ENCODE measurements at places on chromosomes 4 and X. TPM values are rescaled to one million over a fixed set of nuclear protein-coding genes. Genes with fewer than 3 reads are reported as not detected.

The FGF13 gene
- 23.7 TPM for total RNA-seq

DNA sequence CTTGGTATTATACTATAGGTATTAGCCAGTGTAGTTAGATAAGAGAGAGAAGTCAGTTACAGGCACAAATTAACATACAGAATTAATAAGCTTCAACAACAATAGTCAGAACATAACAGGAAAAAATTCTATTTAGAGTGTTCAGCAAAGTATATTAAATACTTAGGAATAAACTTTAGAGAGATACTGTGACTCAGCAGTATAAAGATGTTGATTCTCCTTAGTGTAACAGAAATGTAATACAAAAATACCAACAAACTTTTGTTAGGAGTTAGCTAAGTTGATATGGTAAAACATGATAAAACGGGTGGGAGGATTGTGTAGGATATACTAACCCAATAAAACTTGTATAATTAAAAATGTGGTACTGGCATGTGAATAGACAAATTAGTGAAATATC, 154.3 kb downstream of the DIPK2B start:
- no peaks in the 10 kb centered on the region for H3K4me1 ChIP-seq
- H3K36me3 ChIP-seq = no peaks in the 10 kb centered on the region
- no peak for DNase-seq
- H3K27me3 ChIP-seq = no peaks in the 10 kb centered on the region

The DCLK2 gene
- 5.7 TPM for total RNA-seq

- no peaks in the 10 kb centered on the region for H3K36me3 ChIP-seq
- H3K4me1 ChIP-seq = no peaks in the 10 kb centered on the region
Observed at GRCh38 chr4:41967392-41967791, 14.2 kb upstream of the DCAF4L1 start.

The TENM3 gene
- 23.1 TPM for total RNA-seq

The IGFBP7 gene
- total RNA-seq = 66.1 TPM

DNA sequence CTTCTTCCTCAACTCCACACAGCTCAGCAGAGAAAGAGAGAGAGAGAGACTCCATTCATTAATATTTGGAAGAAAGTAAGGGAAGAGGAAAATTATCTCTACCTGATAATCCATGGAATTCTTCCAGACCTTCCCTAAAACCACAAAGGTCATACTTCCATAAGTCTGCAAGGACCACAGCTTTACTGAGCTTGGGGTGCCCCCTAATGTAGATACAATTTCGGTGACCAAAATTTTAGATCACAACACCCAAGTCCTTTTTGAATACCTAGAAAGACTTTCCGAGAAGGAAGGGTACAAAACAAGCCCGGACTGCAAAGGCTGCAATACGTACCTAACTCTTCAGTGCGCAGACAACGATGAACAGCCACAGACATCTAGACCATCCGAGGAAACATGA, 523.9 kb downstream of the GLUD2 start:
- no peaks in the 10 kb centered on the region for H3K36me3 ChIP-seq
- no peak overlapping the region for H3K4me3 ChIP-seq
- no peaks in the 10 kb centered on the region for H3K4me1 ChIP-seq
- no peak for DNase-seq
- H3K27ac ChIP-seq = no peak overlapping the region

- no peaks in the 10 kb centered on the region for H3K27me3 ChIP-seq
- DNase-seq = no peak
- H3K27ac ChIP-seq = no peak overlapping the region
- peaks cover 14% of the 10 kb centered on the region for H3K36me3 ChIP-seq
- no peaks in the 10 kb centered on the region for H3K4me1 ChIP-seq
Observed at GRCh38 chr4:184785813-184786212, 40.0 kb downstream of the ACSL1 start.

- no peak overlapping the region for H3K27ac ChIP-seq
- no peaks in the 10 kb centered on the region for H3K27me3 ChIP-seq
- no peak overlapping the region for H3K4me3 ChIP-seq
- H3K36me3 ChIP-seq = no peaks in the 10 kb centered on the region
- H3K4me1 ChIP-seq = no peaks in the 10 kb centered on the region
Observed at GRCh38 chr4:82398263-82398662, 24.5 kb upstream of the HNRNPD start.

- H3K4me3 ChIP-seq = no peak overlapping the region
- no peaks in the 10 kb centered on the region for H3K36me3 ChIP-seq
- H3K27me3 ChIP-seq = no peaks in the 10 kb centered on the region
- no peak for DNase-seq
- peaks cover 20% of the 10 kb centered on the region for H3K4me1 ChIP-seq
- H3K27ac ChIP-seq = no peak overlapping the region
Observed at GRCh38 chr4:55834086-55834795, 14.7 kb downstream of the EXOC1L start.

The TASL gene
- total RNA-seq = not detected

GRCh38 chrX:74515356-74515755, 94.1 kb downstream of the SLC16A2 start:
- no peaks in the 10 kb centered on the region for H3K36me3 ChIP-seq

- DNase-seq = no peak
- no peak overlapping the region for H3K4me3 ChIP-seq
Observed at GRCh38 chr4:17103231-17103630, 204.8 kb upstream of the LDB2 start.

GRCh38 chr4:109411964-109412363, 21.7 kb upstream of the SEC24B start:
- no peak overlapping the region for H3K4me3 ChIP-seq
- H3K4me1 ChIP-seq = peaks cover 8% of the 10 kb centered on the region
- H3K27ac ChIP-seq = no peak overlapping the region

GRCh38 chr4:154478547-154478946, 13.1 kb downstream of the DCHS2 start:
- H3K4me1 ChIP-seq = no peaks in the 10 kb centered on the region
- no peak overlapping the region for H3K27ac ChIP-seq
- peaks cover 6% of the 10 kb centered on the region for H3K27me3 ChIP-seq
- no peak overlapping the region for H3K4me3 ChIP-seq
- no peak for DNase-seq

DNA sequence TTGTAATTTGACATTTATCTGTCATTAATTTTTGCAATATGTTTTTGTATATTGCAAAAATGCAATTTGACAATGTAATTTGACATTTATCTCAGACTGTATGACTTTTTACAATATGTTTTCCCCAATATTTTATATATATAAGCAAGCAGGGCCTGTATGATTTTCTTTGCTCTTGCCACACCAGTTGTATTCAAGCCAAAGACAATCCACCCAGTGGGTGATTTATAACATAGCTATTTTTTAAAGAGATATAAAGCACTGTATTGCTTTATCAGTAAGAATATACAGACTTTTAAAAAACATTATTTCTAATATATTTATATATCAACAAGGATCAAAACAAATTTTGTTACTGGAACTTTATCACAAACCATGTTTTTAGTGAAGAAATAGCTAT, 47.3 kb downstream of the SLIT2 start:
- DNase-seq = peak; percentile 38
- H3K36me3 ChIP-seq = no peaks in the 10 kb centered on the region
- no peak overlapping the region for H3K4me3 ChIP-seq
- H3K27me3 ChIP-seq = no peaks in the 10 kb centered on the region

DNA sequence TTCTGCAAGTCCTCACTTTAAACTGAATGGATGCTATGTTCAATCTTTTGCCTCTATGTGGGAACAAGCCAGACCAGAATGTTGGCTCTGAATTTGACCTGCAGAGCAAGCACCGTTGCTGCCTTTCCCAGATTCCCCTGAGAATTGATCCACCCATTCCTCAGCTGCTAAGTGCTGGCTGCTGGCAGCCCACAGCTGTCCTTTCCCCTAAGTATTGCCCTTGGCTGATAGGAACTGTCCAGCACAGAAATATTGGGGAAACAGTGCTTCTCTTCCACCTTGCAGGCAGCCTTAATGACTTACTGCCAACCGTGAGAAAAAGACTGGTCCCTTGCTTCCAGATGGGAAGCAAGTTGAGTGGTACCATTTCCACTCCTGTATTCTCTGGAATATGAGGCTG, 475.9 kb downstream of the PDHA2 start:
- H3K27ac ChIP-seq = no peak overlapping the region
- H3K36me3 ChIP-seq = no peaks in the 10 kb centered on the region
- H3K4me1 ChIP-seq = no peaks in the 10 kb centered on the region

The TCEAL6 gene
- not detected for total RNA-seq

The ARX gene
- not detected for total RNA-seq

The LGI2 gene
- total RNA-seq = 4.8 TPM

- H3K4me1 ChIP-seq = no peaks in the 10 kb centered on the region
- no peak for DNase-seq
- H3K27ac ChIP-seq = no peak overlapping the region
- no peaks in the 10 kb centered on the region for H3K27me3 ChIP-seq
- no peak overlapping the region for H3K4me3 ChIP-seq
- H3K36me3 ChIP-seq = peaks cover 9% of the 10 kb centered on the region
Observed at GRCh38 chr4:79987401-79987800, 85.6 kb downstream of the ANTXR2 start.

DNA sequence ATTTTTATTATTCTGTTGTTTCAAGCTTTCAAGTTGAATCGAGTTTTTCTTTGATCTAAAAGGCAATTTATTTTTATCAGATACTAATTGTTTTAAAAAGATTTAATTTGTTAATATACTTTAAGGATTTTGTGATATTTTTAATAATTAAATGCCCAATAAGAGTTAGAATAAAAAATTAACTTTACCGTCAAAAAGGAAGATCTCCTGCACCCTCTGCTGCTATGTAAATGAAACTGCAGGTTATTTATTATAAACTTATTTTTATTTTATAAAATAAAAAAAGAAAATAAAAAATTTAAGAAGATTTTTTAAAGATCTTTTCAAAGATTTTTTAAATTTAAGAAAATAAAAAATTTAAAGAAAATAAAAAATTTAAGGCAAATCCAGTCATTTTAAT, 166.1 kb downstream of the CCSER1 start:
- H3K27me3 ChIP-seq = no peaks in the 10 kb centered on the region
- peak; percentile 43 for DNase-seq
- H3K4me3 ChIP-seq = no peak overlapping the region

- no peak overlapping the region for H3K27ac ChIP-seq
- H3K4me3 ChIP-seq = no peak overlapping the region
- H3K27me3 ChIP-seq = no peaks in the 10 kb centered on the region
- H3K36me3 ChIP-seq = no peaks in the 10 kb centered on the region
- DNase-seq = peak; percentile 83
Observed at GRCh38 chr4:124262211-124263179, 450.0 kb downstream of the ANKRD50 start.

DNA sequence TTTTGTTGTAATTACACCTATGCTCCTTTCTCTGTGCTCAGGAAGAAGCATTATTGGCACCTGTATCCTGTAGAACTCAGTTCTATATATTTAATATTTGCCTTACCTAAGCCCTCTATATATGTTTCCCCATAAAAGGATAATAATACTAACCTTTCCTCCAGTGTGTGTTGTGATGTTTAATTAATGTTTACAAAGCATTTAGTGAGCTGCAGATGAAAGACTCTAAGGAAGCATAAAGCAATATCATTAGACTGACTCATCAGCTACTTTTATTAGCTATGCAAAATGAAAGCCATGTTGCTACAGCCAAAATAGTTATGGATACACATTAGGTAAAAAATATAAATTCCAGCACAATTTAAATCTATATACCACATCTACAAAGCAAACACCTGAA, 93.6 kb upstream of the PTPN13 start:
- H3K4me1 ChIP-seq = no peaks in the 10 kb centered on the region
- no peaks in the 10 kb centered on the region for H3K36me3 ChIP-seq
- H3K27ac ChIP-seq = no peak overlapping the region
- no peaks in the 10 kb centered on the region for H3K27me3 ChIP-seq
- no peak overlapping the region for H3K4me3 ChIP-seq
- DNase-seq = no peak

The BTC gene
- total RNA-seq = not detected

- no peaks in the 10 kb centered on the region for H3K36me3 ChIP-seq
- H3K4me1 ChIP-seq = no peaks in the 10 kb centered on the region
- peak; percentile 75 for DNase-seq
- H3K4me3 ChIP-seq = no peak overlapping the region
Observed at GRCh38 chrX:136725441-136726104, 55.2 kb downstream of the ARHGEF6 start.

The UGT2B10 gene
- not detected for total RNA-seq

GRCh38 chrX:151393514-151393913, 3.5 kb upstream of the VMA21 start:
- no peak overlapping the region for H3K27ac ChIP-seq
- no peaks in the 10 kb centered on the region for H3K27me3 ChIP-seq
- H3K4me1 ChIP-seq = no peaks in the 10 kb centered on the region
- no peaks in the 10 kb centered on the region for H3K36me3 ChIP-seq

- no peaks in the 10 kb centered on the region for H3K36me3 ChIP-seq
- H3K4me1 ChIP-seq = peaks cover 28% of the 10 kb centered on the region
- H3K4me3 ChIP-seq = no peak overlapping the region
- H3K27me3 ChIP-seq = no peaks in the 10 kb centered on the region
Observed at GRCh38 chr4:139754938-139755337, 89.3 kb downstream of the MGST2 start.

- H3K27me3 ChIP-seq = no peaks in the 10 kb centered on the region
- no peaks in the 10 kb centered on the region for H3K4me1 ChIP-seq
- H3K36me3 ChIP-seq = no peaks in the 10 kb centered on the region
- DNase-seq = no peak
- H3K4me3 ChIP-seq = no peak overlapping the region
Observed at GRCh38 chrX:109776986-109777385, 43.9 kb upstream of the ACSL4 start.

The ODAM gene
- total RNA-seq = 24.6 TPM

The HHIP gene
- total RNA-seq = not detected

DNA sequence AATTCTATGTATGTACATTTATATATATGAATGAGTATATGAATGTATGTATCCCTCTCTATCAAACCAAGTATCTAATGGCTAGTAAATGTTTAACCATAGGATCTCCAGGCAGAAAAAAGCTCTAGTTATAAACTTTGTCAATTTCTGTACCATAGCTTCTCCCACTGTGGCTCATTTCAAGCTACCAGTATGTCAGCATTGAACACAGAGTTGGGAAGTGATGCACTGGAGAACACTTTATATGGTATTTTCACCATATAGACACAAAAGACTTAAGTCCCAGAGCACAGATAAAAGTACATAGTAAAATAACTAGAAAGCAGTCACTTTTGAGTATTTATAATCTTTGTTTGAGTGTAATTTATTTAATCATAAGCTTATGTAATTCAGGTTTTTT, 53.9 kb upstream of the ATP8A1 start:
- H3K27ac ChIP-seq = no peak overlapping the region
- DNase-seq = no peak
- H3K4me1 ChIP-seq = no peaks in the 10 kb centered on the region
- no peaks in the 10 kb centered on the region for H3K36me3 ChIP-seq

The FHIP1A gene
- total RNA-seq = 15.5 TPM

The ETDA gene
- total RNA-seq = not detected

- no peak overlapping the region for H3K27ac ChIP-seq
- peak; percentile 60 for DNase-seq
- no peaks in the 10 kb centered on the region for H3K36me3 ChIP-seq
- H3K4me3 ChIP-seq = no peak overlapping the region
- H3K27me3 ChIP-seq = no peaks in the 10 kb centered on the region
- peaks cover 5% of the 10 kb centered on the region for H3K4me1 ChIP-seq
Observed at GRCh38 chrX:41963348-41963747, 40.0 kb upstream of the CASK start.

The HS6ST2 gene
- total RNA-seq = 20.6 TPM

The FOXR2 gene
- not detected for total RNA-seq

The FSTL5 gene
- 0.25 TPM for total RNA-seq

- no peaks in the 10 kb centered on the region for H3K36me3 ChIP-seq
- no peak overlapping the region for H3K4me3 ChIP-seq
- H3K27ac ChIP-seq = no peak overlapping the region
- no peaks in the 10 kb centered on the region for H3K27me3 ChIP-seq
Observed at GRCh38 chr4:11634283-11634682, 205.6 kb upstream of the HS3ST1 start.

The RAB33A gene
- total RNA-seq = 2.8 TPM

The GRK4 gene
- 12.8 TPM for total RNA-seq

GRCh38 chrX:116230130-116230898, 59.8 kb downstream of the AGTR2 start:
- no peaks in the 10 kb centered on the region for H3K4me1 ChIP-seq
- no peaks in the 10 kb centered on the region for H3K27me3 ChIP-seq
- no peaks in the 10 kb centered on the region for H3K36me3 ChIP-seq
- no peak overlapping the region for H3K4me3 ChIP-seq
